ENCODE measurements at places on chromosomes 1 and 21.

DNA sequence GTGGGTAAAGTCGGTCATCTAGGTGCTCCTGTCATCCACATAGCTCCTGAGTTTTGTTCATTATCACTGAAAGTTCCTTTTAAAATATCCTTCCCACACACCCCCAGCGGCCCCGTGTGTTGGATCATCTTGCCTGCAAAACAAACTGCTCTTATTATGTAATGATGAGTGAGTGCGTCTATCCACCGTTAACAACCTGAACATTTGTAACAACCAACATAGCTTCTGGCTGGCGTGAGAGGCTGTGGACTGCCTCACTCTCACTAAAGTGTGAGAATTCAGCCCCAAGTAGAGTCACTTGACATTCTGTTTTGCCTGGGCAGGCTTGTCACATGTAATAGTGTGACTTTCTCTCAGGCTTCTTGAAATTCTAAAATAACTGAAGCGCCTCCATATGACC, 14.5 kb upstream of the KCNA2 start:
- DNase-seq, result no peak

DNA sequence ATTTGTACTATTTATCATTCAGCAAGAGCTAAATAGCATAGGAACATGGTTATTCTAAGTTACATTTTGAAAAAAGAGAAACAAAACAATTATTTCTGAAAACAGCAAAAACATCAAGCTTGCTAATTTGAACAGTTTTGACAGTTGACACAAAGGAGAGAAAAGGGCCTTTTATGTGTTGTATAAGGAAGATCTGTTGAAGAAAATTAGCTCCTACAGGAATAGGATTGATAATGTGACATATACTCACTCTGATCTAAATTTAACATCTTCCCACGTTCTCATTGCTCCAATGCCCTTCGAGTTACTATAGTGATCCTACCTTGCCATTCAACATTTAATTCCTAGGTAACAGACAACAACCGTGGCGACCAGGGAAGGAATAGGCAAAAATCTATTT, 61.4 kb upstream of the BTG3 start:
- no peak for DNase-seq

DNA sequence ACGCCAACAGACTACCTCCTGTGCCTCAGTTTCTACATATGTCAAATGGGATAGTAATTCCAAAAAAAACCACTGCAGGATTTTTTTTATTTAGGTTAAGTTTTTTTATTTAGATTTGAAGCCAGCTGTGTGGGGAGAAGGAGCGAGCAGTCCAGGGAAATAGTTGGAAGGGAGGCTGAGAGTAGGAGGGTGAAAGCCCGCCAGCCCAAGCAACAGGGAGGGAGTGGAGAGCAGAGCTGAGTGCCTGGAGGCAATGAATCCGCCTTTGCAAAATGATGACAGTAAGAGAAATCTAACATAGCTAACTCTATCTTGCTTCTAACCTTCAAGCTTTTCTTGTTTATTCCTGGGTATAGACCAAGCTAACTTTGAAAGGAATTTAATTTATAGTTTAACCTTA, 15.6 kb upstream of the C1orf198 start:
- DNase-seq, result no peak

- no peak for DNase-seq
Observed at GRCh38 chr1:23791516-23792047, 637 bp downstream of the LYPLA2 start.

DNA sequence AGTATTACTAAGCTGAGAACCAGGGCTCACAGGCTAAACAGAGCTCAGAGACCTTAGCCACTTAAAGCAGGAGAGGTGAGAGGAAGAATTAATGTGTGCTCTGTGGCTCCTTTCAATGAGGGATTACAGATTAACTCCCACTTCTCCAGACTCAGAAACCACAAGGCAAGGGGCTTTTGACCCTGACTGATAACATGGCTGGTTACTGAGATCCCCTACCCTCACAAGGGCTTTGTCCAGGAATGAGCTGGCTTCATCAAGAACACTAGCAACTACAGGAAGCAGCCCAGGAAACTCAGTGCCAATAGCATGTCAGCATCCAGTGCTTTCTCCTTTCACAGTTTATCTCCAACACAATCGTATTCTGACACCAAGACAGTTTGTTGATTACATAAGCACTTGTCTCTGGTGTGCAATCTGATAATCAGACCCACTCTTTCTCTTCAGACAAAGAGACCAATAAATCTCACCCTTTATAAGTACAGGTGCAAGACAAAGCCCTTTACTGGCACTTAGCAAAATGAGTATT, 38.8 kb downstream of the ERI3 start:
- peak; percentile 74 for DNase-seq

DNA sequence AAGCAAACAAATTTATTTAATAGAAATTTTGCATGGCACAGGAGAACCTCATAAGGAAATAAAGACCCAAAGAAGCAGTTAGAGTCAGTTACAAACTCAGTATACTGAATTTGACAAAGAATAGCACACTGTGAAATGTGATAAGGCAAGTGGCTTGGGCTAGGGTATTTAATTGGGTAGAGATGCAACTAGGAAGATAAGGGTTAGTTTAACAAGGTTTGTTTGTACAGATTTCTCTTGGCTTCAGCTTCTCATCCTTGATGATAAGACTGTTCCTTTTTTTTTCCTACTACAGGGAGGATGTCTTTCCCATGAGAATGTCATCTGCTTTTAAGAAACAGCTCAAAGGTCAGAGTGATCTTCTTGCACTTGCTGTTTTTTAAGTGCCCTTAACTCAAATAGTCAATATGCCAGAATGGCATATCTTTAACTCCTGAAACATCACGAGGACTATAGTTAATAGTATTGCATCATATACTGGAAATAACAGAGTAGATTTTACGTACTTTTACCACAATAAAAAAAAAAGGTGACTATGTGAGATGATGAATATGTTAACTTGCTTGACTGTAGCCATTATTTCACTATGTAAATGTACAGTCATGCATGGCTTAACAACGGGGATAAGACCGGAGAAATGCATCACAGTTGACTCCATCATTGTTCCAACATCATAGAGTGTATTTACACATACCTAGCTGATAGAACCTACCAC, 9.2 kb upstream of the TRAF3IP3 start:
- DNase-seq, result no peak

DNA sequence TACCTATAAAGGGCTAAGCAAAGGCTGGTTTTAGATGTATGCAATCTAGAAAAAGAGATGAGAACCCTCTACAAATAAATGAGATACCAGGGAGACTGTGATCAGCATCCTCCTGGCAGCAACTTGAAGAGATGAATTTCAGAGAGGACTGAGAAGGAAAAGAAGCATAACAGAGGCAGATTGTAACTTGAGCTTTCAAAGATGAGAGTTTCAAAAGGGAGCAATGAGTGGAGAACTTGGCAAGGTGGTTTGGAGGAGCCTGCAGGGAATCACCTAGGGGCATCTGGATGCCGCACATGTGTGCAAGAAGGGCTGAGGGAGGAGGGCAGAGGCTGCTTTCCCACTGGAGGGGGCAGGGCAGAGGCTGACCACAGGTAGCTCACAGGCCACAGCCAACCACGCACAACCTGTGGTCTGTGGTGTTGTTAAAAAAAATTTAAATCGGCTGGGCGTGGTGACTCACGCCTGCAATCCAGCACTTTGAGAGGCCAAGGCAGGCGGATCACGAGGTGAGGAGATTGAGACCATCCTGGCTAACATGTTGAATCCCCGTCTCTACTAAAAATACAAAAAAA, 50.2 kb downstream of the PCNX2 start:
- no peak for DNase-seq

GRCh38 chr1:65148548-65149350, 746 bp downstream of the AK4 start:
- no peak for DNase-seq

- DNase-seq, result no peak
Observed at GRCh38 chr1:201014816-201015200, 8.7 kb downstream of the KIF21B start.

GRCh38 chr1:236128646-236129178, 13.6 kb upstream of the GPR137B start:
- no peak for DNase-seq

DNA sequence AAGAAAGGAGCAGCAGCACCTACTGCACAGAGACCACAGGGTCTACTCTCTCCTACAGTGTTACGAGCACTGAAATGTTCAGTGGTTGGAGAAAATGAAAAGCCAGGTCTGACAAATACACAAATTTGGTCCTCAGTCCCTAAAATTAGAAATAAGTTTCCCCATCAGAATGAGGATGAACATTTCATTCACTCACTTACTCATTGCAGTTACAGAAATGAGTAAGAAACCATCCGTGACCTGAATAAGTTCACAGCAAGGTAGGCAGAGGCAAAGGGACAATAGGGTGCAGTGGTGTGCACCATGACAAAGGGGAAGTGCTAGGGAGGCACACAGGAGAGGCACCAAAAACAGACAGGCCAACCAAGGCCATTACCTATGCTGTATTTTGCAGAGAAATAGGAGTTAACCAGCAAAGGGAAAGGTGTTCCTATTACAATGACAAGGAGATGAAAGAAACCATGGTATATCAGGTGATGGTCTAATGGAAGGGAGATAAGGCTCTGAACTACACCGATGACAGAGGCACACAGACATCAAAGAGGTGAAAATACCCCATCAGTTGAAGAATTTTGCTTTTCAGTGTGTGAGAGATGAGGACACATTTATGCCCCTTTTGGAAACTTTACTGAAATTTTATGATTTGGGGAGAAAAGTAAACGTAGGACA, 29.4 kb downstream of the VAV3 start:
- no peak for DNase-seq

DNA sequence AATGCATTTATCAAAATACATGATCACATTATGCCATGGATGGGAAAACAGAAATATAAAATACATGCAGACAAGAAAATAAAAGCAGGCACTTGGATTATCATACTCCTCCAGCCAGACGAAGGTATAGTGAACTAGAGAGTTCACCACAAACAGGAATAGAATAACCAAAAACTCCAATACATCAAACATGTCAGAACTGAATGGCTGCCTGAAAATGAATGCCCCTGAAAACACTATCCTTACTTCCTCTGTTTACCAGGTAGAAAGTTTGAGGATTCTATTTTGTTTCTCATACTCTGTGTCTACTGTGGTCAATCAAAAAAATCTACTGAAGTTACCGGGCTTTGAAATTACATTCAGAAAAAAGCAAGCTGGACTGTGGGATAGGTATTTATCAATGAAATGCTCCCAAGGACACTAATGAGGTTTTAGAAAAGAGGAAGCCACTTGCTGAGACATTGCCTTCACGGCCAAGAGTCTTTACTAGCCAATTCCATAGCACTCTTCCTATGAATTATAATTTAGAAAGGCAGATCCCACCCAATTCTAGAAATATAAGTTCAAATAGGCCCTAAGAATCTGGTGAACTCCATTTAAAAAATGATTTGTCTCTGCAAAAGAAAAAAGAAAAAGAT, 197.7 kb downstream of the SMYD3 start:
- no peak for DNase-seq

GRCh38 chr1:208101661-208102431, 142.3 kb downstream of the PLXNA2 start:
- peak; percentile 71 for DNase-seq

- DNase-seq, result no peak
Observed at GRCh38 chr1:10622910-10623685, 148.3 kb downstream of the PEX14 start.

GRCh38 chr1:206521127-206521526, 13.8 kb downstream of the RASSF5 start:
- DNase-seq, result no peak

GRCh38 chr1:150156868-150157603, 7.3 kb downstream of the PLEKHO1 start:
- DNase-seq, result no peak

GRCh38 chr1:85609976-85610375, 29.4 kb downstream of the CCN1 start:
- no peak for DNase-seq

GRCh38 chr1:6868660-6869380, 83.6 kb downstream of the CAMTA1 start:
- DNase-seq, result no peak

DNA sequence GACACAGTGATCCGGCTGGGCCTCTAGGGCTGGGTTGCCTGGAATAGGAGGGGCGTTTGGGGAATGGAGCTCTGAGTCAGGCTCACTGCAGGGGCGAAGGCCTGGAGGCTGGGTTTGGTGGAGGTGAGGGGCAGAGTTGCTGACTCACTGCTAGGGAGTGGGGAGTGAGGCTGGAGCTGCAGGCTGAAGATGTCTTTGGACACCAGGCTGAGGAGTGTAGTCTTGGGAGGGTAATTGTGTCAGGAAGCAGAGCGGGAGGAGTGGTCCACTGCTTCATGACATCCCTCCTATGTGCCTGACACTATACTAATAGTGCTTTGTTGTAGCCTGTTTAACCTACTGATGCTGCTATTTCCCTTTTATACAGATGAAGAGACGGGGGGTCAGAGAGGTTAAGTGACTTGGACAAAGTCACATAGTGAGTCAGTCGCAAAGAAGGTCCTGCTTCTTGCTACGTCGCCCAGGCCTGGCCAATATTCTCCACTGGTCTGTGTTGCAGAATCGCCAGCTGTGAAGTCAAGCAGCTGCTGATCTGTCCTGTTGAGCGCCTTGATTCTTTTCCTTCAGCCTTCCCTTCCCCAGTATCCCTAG, 13.6 kb downstream of the ACTL8 start:
- no peak for DNase-seq

DNA sequence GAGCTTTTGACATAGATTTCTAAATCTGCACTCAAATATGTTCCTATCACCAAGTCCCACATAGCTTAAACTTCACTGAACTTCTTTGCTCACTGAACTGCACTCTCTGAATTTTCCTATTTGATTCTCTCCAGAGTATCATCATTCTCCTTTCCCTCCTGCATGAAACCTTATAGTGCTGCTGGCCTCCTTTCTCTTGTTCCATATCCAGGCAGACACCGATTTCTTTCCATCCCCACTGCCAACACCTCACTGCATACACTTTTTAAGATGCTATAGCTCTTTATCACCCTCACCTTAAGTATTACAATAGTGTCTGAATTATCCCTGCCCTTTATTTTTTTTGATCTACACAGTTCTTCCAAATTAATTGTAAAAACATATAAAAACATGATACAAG, 3.1 kb upstream of the TRIM45 start:
- DNase-seq, result no peak

DNA sequence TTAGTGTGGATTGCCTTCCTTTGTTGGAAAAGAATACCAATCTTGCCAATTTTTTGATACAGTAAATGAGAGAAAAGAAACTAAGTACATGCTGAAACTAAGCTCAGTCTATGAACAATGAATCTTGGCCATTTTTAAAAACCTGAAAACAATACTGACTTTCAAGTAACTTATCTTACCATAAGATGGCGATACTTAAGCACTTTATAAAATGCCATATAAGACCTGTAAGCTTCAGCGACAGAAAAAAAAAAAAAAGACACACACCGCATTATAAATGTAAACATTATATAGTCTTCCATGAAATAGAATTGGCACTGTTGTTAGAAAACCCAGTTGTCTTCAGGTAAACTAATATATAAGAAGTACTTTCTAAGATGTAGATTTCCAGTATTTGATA, 3.0 kb downstream of the OLFM3 start:
- no peak for DNase-seq

GRCh38 chr1:215807911-215808436, 240.9 kb downstream of the KCTD3 start:
- DNase-seq, result no peak

DNA sequence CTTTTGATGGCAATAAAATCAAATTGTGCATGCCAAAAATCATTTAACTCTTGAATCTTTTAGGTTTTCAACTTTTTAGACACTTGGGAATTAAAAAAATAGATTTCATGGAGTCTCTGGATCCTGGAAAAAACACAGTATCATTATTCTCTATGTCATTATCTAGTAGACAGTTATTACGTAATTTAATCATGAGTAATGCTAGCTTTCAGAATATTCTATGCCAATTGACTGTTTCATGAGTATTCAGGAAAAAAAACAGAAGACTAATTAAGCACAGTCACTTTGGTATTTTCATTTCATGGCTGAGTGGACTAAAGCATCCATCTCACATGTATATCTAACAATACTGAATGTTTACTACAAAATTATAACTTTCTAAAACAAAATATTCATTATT, 44.0 kb downstream of the ODF2L start:
- DNase-seq, result no peak

All from NCI-H1436 treated with DMSO at 0.1 percent for 48 hours (cell line).